ENCODE measurements at places on chromosomes 5 and 9.

DNA sequence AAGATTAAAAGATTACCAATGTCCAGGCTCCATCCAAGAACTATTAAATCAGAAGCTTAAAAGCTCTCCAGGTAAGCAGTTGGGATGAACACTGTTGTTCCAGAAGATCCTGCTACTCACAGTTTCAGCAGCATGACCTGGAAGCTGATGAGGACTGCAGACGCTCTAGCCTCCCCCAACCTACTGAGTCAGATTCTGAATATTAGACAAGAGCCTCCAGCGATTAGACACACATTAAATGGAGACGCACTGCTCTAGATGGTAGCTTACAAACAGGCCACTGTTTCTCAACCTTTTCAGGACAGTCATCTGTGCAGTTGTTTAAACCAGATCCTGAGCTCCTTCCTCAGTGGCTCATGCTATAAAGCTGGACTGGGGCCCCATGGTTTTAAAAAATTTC, 54.3 kb downstream of the MTMR12 start:
- DNase-seq, result no peak

- no peak for DNase-seq
Measured at GRCh38 chr5:177309351-177310191, 2.1 kb downstream of the MXD3 start.

DNA sequence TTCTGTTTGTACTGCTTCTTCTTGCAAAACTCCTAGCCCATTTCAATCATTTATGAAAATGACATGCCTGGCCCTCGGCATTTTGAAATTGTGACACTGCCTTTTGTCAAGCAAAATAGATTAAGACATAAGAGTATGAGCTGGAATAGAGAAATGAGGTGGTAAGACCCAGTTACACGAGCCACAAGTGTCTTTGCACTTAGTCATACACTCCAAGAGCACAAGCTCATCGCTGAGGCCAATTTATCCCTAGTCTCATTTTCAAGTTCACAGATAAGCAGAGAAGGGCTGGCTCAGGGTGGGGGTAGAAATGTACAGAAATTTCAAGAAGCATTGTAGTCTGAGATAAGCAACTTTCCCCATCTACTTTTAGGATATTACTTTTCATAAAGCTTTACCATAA, 40.6 kb upstream of the MAP1B start:
- DNase-seq, result no peak

GRCh38 chr5:65434122-65434521, 47.6 kb downstream of the ADAMTS6 start:
- no peak for DNase-seq

GRCh38 chr5:134637116-134637721, 4.6 kb upstream of the SAR1B start:
- DNase-seq, result no peak

Measured in forelimb muscle (tissue), 1 donor.